ENCODE measurements at places on chromosomes 12 and 14.

DNA sequence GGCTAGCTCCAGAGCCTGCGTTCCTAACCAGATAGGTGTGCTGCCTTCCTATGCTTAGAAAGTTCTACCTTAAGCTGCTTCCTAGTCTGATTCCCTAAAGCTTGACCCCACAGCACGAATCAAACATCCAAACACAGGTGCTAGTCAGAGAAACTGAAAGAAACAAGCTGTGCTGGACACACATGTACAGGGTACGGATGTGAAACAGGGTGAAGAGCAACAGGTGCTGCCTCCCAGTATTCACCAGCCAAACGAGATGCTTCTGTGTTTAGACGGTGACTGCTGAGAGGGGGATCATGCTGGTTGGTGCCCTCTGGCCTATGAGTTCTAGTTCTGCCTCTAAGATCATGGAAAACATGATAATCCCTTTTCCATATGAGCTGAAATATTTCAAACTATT, 105.3 kb downstream of the GRIP1 start:
- DNase-seq = no peak

DNA sequence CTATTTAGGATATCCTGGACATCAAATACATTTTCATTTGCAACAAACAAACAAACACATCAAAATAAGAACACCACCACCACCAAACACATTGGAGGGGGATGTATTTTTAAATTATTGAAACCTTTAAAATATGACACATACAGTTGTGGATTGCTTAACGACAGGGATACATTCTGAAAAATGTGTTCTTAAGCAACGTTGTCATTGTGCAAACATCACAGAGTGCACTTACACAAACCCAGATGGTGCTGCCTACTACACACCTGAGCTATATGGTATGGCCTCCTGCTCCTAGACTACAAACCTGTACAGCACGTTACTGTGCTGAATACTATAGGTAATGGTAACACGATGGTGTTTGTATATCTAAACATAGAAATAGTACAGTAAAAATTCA, 19.4 kb downstream of the PYGL start:
- DNase-seq = no peak

- DNase-seq = no peak
Measured at GRCh38 chr14:89164168-89165073, 252.6 kb downstream of the FOXN3 start.

- DNase-seq = no peak
Measured at GRCh38 chr12:54631988-54632728, 2.5 kb downstream of the LACRT start.

DNA sequence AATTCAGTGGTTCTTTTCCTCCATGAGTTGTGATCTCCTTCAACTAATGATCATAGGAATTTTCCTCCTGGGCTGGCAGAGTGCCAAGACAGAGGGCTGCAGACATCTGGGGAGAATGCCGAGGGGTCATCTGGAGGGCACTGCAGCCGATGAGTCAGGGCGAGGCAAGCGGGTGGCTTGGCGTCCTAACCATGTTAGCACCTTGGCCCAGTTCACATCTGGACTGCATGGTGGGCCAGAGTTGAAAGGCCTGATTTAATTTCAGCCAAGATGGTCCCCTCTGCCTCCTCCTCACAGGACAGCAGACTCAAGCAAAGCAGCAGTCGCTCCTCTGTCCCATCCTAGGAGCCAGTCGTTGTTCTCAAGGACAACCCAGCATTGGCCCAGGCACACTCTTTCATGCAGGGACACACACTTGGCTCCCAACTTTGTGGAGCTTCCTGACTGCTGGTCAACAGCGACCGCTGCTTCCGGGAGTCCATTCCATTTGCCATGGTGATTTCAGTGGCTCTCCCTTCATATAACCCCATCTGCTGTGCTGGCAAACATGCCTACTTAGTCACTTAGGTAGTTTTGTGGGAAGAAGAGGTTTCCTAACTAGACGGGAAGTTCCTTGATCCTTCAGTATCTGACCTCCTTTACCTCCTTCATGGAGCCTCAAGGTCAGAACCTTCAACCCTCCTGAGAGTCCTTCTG, 161.8 kb downstream of the TTC8 start:
- DNase-seq = no peak

DNA sequence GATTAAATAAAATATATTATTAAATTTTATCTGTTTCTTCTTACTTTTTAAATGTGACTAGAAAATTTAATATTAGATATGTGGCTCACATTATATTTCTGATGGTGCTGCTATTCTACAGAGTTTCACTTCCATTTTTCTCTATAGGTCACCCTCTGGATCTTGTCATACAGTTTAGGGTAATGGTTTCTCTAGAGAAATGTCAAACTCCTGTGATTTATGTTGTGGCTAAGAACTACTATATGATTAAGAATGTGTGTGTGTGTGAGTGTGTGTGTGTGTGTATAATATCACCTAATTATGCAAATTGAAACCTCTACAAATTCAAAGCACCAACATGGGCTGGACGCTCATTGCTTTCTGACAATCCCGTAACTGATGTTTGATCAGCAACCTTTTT, 325.9 kb downstream of the ADAMTS20 start:
- no peak for DNase-seq

- DNase-seq = no peak
Measured at GRCh38 chr14:22895402-22895801, 12.4 kb downstream of the REM2 start.

GRCh38 chr14:76309572-76310162, 66.3 kb upstream of the ESRRB start:
- DNase-seq = no peak

GRCh38 chr12:18899678-18900317, 161.9 kb downstream of the CAPZA3 start:
- no peak for DNase-seq

- no peak for DNase-seq
Measured at GRCh38 chr14:73269729-73270531, 32.6 kb downstream of the PAPLN start.

- no peak for DNase-seq
Measured at GRCh38 chr14:36518586-36519430, 1.2 kb downstream of the NKX2-1 start.

- no peak for DNase-seq
Measured at GRCh38 chr12:72444125-72444524, 172.0 kb downstream of the TRHDE start.

DNA sequence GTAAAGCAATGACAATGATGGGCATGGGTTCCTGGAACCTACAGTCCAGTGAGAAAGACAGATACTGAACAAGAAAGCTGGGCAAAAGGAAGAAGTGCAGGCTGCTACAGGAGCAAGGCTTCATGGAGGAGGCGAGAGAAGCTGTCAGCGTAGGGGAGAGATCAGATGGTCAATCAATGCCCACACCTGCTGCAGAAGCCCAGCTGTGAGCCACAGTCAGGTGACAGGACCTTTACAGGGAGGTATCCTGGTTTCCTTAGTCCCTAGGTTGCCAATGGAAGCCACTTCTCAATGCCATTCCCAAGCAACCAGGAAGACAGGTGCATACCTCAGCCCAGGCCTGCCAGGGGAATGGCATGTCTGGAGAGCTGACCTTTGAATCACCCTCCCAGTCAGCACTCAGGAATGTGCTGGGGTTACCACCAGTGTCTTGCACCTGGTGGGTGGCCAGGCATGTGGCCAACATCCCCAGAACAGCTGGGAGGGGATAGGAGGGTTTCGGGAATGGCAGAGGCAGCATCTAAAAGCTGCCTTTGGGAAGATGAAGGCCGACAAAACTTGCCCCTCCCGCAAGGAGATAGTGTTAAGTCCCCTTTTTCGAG, 170.3 kb downstream of the TTC7B start:
- no peak for DNase-seq

GRCh38 chr14:50676814-50677516, 8.9 kb upstream of the SAV1 start:
- no peak for DNase-seq

- DNase-seq = no peak
Measured at GRCh38 chr12:52912711-52913430, 8.0 kb upstream of the KRT8 start.

DNA sequence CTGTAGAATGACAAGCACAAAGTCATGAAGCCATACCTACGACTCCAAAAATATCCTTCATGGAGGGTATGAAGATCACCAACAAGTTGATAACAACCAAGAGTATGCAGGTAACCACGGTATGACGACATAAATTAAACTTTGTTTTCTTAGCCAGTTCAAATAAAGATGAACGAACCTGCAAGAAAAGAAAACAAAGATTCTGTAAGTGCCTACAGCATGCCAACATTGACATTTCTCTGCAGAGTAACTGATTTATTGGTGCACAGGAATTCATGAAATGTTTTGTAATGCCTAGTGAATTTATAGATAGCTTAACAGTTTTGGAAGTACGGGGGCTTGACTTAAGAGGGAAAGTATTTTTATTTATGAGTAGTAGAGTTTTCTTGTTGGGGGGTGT, 71.0 kb downstream of the SLC38A1 start:
- DNase-seq = no peak

GRCh38 chr14:100440207-100440631, 117.1 kb downstream of the SLC25A47 start:
- DNase-seq = peak; percentile 44

DNA sequence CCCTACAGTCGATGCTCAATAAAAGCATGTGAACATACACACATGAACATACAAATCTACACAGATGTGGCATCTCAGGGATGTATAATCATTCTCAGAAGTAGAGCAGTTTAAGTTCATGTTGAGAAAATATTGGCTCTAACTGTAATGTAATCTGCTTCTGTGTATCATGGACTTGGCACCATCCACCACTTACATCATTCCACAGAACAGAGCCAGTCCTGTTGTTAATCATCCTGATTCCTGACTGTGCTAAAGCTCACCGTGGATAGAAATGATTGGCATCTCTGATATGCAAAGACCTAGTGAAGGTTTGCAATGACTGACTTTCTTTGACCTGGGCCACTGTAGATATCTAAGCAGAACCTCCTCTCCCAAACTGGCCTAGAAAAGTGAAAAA, 1141.3 kb downstream of the BCL11B start:
- DNase-seq = no peak

DNA sequence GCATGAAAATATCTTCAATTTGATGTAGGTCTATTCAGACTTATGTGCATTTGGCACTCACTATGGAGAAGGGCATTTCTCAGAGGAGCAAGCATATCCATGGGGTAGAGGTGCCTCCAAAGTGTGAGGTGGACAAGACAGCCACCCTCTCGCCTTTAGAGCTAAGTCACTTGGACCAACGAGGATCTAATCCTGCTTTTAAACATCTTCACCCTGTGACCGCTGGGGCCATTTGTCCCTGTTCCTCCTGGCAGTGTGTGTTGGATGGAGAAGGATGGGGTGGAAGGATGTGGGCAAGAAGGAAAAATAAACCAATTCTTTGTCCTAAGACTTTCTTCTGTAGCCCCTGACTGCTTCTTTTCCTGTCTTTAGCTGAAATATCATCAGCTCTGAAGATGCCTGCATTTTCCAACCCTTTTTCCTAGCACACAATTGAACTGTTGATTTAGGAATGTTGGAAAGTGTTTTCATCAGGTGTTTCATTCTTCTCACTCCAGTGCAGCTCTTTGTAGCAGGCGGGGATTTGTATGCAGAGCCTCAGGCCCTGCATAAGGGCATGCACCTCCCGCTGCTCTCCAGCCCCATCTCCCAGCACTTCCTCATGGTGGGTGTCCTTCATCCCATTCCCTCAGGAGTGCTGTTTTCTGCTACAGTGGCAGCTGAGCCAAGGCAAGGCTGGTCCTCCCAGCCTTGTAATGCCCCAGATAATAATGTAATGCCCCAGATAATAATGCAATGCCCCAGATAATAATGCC, 5.3 kb downstream of the FGF6 start:
- DNase-seq = no peak

All from NCI-H1092 treated with DMSO at 0.1 percent for 48 hours (cell line).